ENCODE measurements at places on chromosomes 7 and 10. TPM values are rescaled to one million over a fixed set of nuclear protein-coding genes. Genes with fewer than 3 reads are reported as not detected.

The POLR2J2 gene
- 81.3 TPM for total RNA-seq

The MYH16 gene
- not detected for total RNA-seq

The CYP2C19 gene
- not detected for total RNA-seq

The CAV2 gene
- total RNA-seq = not detected

The TMEM196 gene
- total RNA-seq = not detected
